GM12891 (cell line): ENCODE measurements at places on chromosomes 2 and 18.

GRCh38 chr18:4755848-4756247, 300.7 kb upstream of the DLGAP1 start:
- DNase-seq, result no peak

GRCh38 chr2:179770029-179770428, 91.4 kb downstream of the ZNF385B start:
- DNase-seq, result no peak

DNA sequence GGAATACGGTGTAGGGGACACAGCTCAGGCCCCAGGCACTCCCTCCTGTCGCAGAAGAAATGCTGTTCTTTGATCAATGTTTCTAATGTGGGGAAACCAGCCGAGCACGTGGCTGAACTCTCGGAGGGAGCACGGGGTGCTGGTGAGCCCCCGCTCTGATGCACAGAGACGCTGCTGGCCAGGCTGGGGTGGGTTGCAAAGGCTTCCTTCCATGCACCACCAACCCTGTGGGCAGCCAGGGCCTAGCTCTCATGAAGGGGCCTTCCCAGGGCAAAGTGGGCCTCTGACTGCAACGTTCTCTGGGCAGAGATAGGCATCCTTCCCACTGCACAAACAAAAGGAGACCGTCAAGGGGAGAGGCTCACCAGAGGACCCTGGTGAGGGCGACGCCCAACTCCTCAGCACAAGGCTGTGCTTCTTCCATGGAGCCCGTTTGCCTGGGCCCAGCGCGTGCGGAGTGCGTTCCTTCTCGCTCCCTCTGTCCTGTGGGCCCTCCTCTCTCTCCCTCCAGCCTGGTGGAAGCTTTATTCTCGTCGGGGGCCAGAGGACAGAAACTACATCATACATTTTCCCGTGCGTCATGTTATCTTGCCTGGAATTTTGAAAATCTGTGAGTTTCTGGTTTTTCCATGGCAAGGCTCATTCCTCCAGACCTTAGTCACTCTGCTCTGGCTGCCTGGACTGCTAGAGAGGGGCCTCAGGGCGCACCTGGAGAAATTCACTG, 61.1 kb upstream of the SP3 start:
- DNase-seq, result no peak

DNA sequence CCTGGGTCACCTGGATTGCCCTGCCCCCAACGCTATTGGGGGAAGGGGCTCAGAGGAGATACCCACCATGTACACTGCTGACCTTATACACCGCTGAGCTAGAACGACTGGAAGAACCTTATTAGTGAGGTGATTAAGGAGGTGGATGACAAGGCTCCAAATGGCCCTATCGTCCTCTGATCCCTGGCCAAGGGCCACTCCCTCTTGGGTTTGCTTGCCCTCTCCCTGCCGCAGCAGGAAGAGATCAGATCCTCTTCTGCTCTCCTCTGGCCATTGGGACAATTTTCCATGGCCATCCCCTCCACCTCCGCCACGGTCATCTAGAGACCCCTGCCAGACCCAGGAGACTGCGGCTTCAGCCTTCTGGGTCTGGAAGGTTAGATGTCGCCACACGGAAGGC, 1.2 kb downstream of the ZNF514 start:
- DNase-seq, result no peak

DNA sequence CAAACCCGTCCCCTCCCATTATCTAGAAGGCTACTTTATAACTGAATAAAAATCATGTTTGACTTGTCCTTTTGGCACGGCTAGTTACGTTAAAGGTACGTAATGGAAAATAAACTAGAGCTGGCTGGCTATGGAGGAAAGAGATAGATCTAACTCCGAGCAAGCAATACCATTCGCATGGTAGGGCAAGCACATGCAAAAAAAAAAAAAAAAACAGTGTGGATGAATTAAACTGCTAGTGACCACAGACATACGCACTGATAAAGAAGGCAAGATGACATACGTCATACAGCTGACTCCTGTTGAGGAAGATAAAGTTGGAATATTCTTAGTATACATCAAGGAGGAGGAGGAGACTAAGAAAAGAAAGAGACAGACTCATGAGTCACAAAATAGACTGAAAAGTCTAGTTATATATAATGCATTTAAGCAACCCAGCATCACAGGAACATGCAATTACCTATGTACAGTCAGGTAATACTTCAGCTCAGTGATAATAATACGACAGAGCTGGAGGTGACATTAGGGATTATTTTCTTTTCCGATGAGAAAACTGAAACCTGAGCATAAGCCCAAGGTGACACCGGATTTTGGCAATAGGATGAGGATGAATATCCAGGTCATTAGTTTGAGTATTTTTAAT, 37.9 kb upstream of the NARS1 start:
- DNase-seq, result no peak

GRCh38 chr2:42914314-42914713, 121.9 kb upstream of the HAAO start:
- DNase-seq, result no peak

DNA sequence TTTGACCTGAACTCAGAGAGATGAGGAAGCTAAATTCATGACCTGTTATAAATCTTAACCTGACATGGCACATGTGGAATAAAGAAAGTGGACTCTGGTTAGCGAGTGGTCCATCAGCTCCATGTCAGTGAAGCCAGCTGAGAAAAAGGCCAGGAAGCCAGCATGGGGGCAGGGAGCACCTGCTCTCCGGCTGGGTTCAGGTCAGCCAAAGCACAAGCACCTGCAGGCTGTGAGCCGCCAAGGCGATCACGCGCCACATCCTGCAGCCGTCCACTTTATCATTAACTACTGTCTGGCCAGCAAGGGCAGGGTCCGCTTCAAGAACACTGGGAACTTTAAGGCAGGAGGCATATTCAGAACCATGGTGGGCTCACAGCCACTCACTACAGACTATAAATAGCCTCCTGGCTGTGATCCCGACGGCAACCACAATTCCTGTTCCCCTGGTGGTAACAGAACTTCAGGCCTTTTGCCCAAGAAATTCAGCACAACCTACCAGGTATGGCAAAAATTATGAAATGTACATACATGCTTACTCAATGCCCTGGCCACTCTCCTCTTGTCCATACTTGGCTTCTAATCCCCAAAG, 35.5 kb downstream of the ACVR1 start:
- no peak for DNase-seq

GRCh38 chr2:193693758-193694157, 1499.0 kb upstream of the TMEFF2 start:
- no peak for DNase-seq

GRCh38 chr2:68319398-68320117, at the start of gene CNRIP1:
Gene CNRIP1, minus strand, starts transcription at chr2:68319949. Its CDS starts 549 bp downstream, at chr2:68319400.
- peak; percentile 40 for DNase-seq
